Hepatocyte (in vitro differentiated cells): ENCODE measurements at places on chromosomes 3 and 15. TPM values are rescaled to one million over a fixed set of nuclear protein-coding genes. Genes with fewer than 3 reads are reported as not detected.
A peak's percentile ranks its signal among the peaks of the same experiment; 100 is the strongest.

DNA sequence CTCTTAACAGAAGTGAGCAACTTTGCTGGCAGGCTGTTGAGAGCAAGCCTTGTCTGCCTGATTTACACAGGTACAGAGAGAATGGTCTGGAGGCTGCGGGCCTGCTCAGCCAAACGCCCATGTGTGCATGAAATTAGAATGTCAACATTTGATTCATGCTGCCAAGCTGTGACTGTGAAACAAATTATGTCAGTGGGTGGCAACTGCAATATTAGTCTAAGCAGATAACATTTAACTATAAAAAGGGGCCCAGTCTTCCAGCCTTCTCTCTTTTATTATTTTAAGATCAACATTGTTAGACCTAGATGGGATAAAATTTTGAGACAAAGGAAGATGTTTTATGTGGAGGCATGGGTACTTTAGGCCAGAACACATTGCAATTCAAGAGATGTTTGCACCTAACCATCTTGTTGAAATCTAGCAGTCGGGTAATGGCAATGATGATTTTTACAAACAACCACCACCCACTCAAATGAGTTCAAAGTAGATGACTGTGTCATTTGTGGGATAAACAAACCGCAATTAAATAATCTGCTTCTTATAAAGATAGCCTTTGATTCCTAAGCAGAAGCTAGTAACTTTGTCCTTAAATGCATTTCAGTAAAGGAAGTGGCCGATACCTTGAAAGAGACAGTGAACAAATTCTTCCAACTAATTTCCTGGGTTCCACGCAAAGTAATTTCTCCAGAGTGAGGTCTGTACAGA, 70.2 kb downstream of the FOXB1 start:
- H3K36me3 ChIP-seq, result no peaks in the 10 kb centered on the region
- H3K4me1 ChIP-seq, result peaks cover 12% of the 10 kb centered on the region
- no peak overlapping the region for H3K4me3 ChIP-seq
- DNase-seq, result peak; percentile 21
- no peak overlapping the region for H3K27ac ChIP-seq

Gene SHC4
- total RNA-seq, result 1.00 and 1.2 TPM in 2 replicates

- no peaks in the 10 kb centered on the region for H3K36me3 ChIP-seq
- DNase-seq, result peak; percentile 30
- H3K4me3 ChIP-seq, result no peak overlapping the region
- no peaks in the 10 kb centered on the region for H3K27me3 ChIP-seq
- H3K27ac ChIP-seq, result peak overlapping the region; percentile 88
Observed at GRCh38 chr3:139533781-139534454, 5.6 kb downstream of the RBP1 start.

GRCh38 chr3:182837855-182838454, 44.7 kb downstream of the ATP11B start:
- no peaks in the 10 kb centered on the region for H3K36me3 ChIP-seq
- no peak overlapping the region for H3K4me3 ChIP-seq
- no peaks in the 10 kb centered on the region for H3K27me3 ChIP-seq

Gene C3orf49
- not detected in 2 replicates for total RNA-seq

GRCh38 chr3:21487520-21487919, 263.5 kb downstream of the ZNF385D start:
- H3K4me1 ChIP-seq, result no peaks in the 10 kb centered on the region
- no peaks in the 10 kb centered on the region for H3K36me3 ChIP-seq
- no peak for DNase-seq
- H3K4me3 ChIP-seq, result no peak overlapping the region
- no peaks in the 10 kb centered on the region for H3K27me3 ChIP-seq

Gene APBA2
- total RNA-seq, result 8.9 and 10.1 TPM in 2 replicates

DNA sequence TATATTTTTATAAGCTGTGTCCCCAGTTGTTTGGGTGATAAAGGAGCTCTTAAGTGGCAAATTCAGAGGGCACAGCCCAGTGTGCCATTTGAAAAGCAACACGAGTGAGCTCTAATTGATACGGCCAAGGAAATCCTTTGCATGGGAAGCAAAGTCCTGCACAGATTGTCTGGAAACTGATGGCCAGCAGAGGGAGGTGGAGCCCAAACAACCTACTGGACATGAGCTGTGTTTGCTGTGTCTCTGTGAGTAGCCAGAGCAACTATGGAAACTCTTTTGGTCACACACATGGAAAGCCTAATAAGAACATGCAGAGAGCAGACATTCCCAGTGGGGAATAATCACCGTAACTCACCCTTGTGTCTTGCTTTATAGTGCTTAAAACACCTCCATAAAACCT, 24.4 kb downstream of the ONECUT1 start:
- no peak overlapping the region for H3K27ac ChIP-seq
- no peak for DNase-seq
- H3K36me3 ChIP-seq, result no peaks in the 10 kb centered on the region

DNA sequence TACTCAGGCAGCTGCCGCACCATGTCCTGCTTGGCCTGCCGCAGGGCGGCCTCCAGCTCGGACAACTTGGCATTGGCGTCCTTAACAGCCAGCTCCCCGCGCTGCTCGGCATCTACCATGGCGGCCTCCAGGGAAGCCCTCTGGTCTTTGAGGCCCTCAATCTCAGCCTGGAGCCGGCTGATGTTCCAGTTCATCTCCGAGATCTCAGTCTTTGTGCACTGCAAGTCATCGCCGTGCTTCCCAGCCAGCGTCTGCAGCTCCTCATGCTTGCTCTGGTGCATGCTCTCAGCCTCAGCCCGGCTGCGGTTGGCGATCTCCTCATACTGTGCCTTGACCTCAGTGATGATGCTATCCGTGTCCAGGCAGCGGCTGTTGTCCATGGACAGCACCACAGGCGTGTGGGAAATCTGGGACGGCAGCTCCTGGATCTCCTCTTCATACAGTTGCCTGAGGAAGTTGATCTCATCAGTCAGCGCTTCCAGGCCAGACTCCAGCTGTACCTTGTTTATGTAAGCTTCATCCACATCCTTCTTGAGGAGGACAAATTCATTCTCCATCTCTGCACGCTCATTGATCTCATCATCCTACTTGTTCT, 15.5 kb upstream of the PSTPIP1 start:
- no peaks in the 10 kb centered on the region for H3K4me1 ChIP-seq
- DNase-seq, result no peak
- H3K27me3 ChIP-seq, result no peaks in the 10 kb centered on the region
- H3K4me3 ChIP-seq, result no peak overlapping the region
- no peaks in the 10 kb centered on the region for H3K36me3 ChIP-seq
- H3K27ac ChIP-seq, result no peak overlapping the region

Gene SAMMSON
- 0.10 TPM in 1 of 2 replicates, not detected in the other for total RNA-seq

- peaks cover 3% of the 10 kb centered on the region for H3K4me1 ChIP-seq
- no peak overlapping the region for H3K27ac ChIP-seq
- no peaks in the 10 kb centered on the region for H3K27me3 ChIP-seq
- DNase-seq, result no peak
- no peaks in the 10 kb centered on the region for H3K36me3 ChIP-seq
Observed at GRCh38 chr3:40521254-40521653, 3.5 kb upstream of the ZNF621 start.
